ENCODE measurements at places on chromosomes 6 and 20.
A peak's percentile ranks its signal among the peaks of the same experiment; 100 is the strongest.

- DNase-seq, result no peak
These were observed 575.2 kb upstream of the SYNCRIP start for GRCh38 chr6:86217906-86218305.

- no peak for DNase-seq
These were observed 2.5 kb downstream of the DEK start for GRCh38 chr6:18261877-18262276.

DNA sequence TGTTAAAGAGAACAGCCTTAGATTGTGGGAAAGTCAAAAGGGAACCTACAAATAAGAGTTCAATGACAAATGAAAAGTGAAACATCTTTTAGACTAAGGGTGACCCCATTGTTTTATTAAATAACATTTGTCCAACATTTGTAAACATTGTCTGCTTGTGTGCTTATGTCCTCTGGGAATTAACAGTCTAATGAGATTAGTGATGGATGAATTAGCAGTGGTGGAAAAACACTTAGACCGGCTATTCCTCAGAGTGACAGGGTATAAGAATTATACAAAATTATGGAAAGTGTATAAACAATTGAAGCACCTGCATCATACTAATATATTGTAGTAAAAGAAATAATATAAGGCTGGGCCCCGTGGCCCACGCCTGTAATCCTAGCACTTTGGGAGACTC lies 29.3 kb upstream of the HFE start:
- no peak for DNase-seq

DNA sequence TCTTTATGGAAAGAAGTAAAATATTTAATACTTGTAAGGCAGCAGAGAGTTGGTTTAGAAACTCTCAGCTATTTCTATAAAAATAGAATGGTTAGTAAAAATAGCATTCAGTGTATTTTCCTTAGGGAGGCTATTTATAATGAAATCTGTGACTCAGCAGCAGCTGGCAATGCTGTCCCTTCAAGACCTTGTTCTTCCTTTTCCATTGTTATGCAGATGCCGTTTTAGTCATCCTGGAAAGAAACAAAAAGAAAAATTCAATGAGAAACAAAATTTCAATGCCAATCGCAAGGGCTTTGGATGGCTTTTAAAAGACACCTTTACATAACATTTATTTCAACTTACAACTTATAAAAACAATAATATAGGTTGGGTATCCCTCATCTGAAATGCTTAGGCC lies 17.5 kb downstream of the MPC1 start:
- DNase-seq, result no peak

DNA sequence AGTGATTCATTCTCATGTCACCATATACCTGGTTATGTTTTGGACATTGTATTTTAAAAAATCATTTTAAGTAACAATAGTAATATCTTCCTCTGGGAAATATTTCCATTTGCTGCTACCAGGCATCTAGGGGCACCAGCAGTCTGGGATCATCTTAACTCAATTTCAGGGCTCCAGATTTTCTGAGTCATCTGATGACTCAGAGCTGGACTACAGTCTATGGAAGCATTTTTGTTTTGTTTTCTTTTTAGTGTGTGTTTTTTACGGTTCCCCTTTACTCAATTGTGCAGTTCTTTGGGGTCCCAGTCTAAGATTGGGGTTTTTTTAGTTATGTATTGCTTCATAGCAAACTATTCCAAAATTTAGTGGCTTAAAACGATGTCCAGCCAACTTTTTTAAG lies 5.7 kb upstream of the FKBP5 start:
- DNase-seq, result peak; percentile 38

- peak; percentile 17 for DNase-seq
These were observed 103.0 kb downstream of the PSMB1 start for GRCh38 chr6:170449835-170450753.

DNA sequence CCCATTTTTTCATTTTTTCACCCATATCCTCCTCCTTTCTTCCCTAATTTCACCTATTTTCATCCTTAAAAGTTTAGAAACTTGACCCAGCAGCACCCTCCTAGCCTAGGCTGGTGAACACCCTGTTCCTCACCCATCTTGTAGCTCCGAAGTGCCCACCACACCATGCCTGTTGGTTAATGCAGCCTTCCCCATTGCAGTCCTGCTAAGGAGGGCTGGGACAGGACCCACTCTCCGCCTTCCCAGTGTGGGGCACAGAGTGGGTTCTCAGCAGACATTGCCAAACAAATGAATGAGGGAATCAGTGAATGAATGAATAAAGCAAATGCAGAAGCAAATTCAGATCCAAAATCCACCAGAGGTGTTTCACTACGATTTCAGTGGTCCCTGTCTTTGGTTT lies 45.7 kb downstream of the CTCFL start:
- no peak for DNase-seq

- peak; percentile 2 for DNase-seq
These were observed 27.8 kb upstream of the MYCT1 start for GRCh38 chr6:152669895-152670294.

DNA sequence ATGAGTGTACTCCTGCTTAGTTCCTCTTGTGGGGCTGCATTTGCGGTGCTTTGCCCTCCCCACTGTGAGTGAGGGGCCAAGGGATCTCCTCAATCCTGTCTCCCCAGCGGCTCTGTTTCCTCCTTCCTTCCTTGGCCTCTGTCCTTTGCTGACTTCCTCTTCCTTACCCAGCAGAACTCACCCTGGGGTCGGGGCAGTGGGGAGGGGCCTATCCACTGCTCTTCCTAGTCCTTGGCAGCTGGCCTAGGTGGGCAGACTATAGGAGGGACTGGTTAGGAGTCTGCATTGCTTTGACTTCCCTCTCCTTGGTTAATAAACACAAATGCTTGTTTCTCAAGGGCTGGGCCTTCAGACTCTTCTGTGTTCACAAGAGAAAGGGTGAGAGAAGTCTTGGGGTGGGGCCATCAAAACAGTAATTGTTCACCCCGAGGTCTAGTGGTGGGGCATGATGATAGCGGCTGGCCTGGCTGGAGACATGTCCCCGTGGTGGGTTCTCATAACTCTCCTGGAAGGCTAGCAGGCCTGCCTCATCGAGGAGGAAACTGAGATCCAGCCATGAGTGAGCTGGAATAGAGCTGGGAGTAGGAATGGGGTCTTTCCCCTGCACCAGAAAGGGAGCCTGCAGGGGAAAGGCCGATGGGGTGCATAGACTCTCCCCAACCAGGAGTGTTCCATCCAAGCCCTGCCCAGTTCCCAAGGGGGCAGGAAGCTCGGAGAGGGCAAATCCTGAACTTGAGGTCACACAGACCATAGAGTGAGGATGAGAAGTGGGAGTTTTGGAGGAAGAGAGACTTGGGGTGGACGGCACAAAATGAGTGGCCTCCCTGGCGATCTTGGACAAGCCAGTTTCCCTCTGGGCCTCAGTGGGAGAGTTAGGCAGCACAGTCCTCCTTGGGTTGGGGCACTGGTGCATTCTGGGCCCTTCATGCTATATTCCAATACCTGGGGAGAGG lies 12.7 kb downstream of the FAM110A start:
- DNase-seq, result peak; percentile 44

DNA sequence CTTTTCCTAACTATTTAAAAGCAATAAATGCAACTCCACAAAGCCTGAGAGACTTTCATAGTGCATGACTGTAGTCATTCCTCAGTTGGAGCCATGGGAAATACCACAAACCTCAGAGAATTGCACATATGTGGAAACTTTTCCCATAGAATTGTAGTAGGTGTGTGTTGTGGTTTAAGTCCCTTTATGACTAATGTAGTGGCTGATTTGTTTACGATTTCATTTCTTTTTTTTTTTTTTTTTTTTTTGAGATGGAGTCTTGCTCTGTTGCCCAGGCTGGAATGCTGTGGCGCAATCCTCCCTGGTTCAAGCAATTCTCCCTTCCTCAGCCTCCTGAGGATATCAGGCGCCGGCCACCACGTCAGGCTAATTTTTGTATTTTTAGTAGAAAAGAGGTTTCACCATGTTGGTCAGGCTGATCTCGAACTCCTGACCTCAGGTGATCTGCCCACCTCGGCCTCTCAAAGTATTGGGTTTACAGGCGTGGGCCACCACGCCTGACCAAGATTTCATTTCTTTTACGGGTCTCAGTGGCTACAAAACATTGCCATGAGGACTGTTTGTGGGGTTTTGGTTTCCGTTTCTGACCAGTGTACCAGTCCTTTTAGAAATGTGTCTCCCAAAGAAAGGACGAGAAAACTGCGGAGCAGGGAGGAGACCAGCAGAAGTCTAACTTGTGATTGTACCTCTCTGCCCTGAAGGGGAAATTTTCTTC lies 212.1 kb upstream of the MARCKS start:
- DNase-seq, result no peak

- no peak for DNase-seq
These were observed 13.8 kb downstream of the MRPL14 start for GRCh38 chr6:44113414-44113813.

DNA sequence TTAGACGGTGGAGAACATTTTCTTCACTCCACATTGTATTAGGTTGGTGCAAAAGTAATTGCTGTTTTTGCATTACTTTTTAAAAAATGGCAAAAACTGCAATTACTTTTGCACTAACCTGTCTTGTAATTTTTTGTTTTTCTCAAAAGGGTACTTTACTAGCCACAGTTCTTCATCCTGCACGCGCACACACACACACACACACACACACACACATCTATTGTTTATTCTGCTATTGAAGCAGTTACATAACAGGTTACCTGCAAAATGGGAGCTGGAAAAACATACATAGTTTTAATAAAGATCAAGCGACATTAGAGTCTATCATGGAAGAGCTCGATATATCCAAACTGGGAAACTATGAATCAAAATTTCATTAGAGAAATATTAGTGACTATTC lies 235.2 kb downstream of the SIM1 start:
- no peak for DNase-seq

DNA sequence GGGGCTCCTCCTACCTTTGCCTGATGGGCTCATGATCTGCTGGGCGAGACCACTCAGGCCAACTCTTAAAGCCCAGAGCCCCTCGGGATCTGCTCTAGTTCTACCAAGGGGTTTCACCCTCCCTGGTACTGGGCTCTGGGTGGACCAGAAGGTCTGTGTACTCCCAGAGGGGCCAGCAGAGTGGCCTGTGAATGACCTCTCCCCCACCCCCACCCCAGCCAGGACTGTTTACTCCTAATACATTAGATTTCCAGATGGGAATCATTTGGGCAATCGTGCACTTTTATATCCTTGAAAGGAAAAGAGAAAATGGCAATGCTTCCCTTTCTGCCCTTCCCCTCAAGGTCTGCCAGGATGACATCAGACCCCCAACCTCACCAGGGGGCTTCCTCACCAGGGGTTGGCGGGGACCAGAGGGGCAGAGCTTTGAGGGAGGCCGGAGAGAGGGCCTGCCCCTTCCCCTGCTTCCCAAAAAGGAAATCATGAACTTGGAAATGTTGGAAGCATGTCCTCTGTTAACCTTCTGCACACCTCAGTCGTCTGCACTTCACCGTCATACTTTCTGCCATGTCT lies 37.1 kb upstream of the PMEPA1 start:
- DNase-seq, result no peak

DNA sequence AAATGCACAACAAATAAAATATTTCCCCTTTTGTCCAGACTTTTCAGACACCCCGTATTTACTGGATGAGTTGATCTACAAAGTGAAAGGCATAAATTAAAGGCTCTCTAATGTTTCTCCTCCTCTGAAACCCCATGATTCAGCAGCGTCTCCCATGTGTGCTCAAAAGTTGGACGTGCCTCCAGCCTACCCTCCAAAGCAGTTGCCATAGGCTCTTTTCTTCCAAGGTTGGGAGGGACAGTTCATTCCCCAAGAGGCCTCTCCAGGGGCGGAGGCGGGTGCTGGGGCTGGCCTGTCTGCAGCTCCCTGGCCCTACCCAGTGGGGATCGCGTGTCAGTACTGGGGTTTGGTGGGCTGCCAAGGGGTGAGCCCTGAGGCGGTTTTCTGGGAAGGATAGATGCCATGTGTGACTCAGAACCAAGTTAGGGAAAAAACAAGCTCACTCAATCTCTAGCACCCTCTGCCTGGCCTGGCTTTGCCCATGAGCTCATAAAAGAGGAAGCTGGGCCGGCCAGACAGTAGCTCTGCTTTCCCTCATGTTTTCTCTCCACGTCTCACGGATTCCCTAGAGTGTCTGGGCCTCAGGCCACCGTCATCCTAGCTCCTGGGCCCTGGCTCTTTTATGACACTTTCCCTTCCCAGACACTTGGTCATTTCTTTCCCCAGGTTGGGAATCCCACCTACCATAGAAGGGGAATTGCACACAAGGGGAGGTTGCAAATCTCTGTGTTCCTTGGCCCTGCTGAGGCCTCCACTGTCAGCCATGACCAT lies 8.0 kb upstream of the IER3 start:
- DNase-seq, result peak; percentile 24

- no peak for DNase-seq
These were observed 331.7 kb downstream of the FRK start for GRCh38 chr6:115729036-115729435.

- no peak for DNase-seq
These were observed 3.7 kb downstream of the ERMARD start for GRCh38 chr6:169755162-169755561.

DNA sequence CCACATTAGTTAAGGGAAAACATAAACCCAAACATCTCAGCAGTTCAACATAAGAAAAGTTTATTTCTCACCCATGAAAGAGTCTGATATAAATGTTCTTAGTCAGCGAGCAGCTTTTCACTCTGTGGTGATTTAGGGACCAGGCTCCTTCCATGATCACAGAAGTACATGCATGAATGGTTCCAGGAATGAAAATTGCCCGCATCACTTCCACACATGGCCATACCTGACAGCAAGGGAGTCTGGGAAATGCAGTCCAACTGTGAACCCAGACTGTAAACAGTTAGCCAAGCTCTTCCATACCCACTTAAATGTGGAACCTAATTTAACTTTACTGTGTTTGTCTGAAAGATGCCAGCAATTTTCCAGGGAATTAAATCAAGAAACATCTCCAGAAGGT lies 353.9 kb downstream of the HACE1 start:
- no peak for DNase-seq

DNA sequence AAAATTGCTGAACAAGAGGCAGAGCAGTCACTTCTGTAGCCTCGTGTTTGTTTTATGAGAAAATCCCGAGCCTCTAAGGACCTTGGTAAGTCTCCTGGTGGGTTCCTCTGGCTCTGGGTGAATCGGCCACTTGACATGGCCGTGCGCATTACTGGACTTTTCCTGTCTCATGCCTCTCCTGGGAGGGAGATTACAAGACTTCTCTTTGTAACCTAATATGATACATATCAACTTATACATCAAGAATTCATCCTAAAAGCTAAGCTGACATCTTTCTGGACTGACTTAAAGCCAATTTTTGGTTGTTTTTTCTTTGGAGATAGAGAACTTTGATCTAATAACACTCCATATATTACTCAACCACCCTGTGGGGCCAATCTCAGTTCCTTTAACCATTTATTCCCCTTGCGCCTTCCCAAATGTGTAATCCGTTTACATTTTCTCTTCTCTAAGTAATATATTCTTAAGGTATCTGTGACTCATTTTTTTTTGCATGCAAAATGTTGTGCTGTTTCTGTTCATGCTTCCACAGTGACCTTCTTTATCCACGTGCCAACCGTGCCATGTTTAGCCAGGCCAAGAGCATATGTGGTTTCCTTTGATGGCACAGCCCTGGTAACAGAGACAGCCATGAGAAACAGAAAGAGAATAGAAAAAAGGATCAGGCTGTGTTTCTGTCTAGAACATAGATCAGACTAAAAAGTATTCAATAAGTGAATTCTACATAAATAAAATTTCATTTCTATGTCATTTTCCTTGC lies 47.5 kb upstream of the JAG1 start:
- no peak for DNase-seq

All from erythroblast (primary cell).